Activated CD4-positive, alpha-beta T cell treated with anti-CD3 and anti-CD28 coated beads, Interleukin-10, Interleukin-2, amounts not matched to agents 100 ng/mL and 50 ng/mL, durations not matched to agents 16 hours and 8 hours (primary cell): ENCODE measurements at places on chromosomes 7 and 10.

DNA sequence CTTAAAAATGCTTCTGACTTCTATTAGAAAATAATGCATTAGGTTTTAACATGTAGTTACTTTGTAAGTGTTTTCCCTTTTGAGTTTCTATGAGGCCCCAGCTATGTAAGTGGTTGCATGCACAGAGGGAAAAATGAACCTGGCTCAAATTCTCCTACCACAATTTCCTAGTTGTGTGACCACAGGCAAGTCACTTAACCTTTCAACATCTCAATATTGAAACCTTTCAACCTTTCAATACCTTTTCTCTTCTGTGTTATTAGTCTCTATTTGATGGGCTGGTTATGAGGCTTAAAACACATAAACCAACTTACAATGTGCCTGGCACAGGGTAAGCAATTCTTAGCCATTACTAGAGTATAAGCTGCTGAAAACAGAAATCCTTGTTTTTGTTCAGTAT is 203.0 kb downstream of the KCND2 start:
- no peak for DNase-seq

GRCh38 chr10:22335173-22335933 is 9.9 kb upstream of the SPAG6 start:
- peak; percentile 76 for DNase-seq

DNA sequence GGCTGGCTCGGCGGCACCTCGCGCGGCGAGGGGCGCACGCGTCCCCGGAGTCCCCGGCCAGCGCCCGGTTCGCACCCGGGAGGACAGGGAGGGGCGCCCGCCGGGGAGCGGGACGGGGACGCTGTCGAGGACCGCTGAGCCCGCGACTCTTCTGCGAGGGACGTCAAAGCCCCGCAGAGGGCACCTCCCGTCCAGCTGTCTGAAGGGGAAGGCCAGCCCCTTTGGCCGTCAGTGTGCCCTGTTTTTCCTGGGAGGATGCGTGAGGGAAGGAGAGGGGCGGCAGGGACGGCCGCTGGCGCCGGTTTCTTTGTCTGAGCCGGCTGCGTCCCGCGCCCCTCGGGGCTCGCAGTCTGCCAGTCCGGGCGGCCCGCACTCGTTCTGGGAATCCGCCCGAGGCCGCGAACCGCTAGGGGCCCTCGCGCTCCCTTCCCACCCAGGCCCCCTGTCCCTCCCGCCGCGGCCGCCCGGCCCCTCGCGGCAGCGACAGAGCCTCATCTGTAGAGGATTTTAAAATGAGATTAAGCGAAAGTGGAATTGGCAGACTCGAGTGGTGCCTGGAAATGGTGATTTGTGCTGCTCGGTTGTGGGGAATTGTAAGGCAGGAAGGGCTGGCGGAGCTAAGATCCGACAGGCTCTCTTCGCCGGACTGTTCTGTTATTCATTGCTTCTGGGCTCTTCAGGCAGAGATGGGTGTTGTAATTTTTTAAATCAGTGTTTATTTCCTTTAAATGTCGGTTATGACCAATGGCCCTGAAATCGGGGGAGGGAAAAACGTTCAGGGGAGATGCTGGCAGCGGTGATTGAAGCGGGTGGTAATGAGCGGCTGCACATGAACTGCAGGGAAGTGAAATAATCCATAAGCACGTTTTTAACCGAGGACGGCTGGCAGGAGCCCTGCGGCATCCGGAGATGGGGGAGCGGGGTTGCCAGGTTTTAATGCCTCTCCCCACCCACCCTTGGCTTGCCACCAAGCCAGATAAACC is 618 bp upstream of the RELN start:
- no peak for DNase-seq

- DNase-seq = no peak
Observed at GRCh38 chr10:110733218-110733952, 89.2 kb downstream of the RBM20 start.

GRCh38 chr7:158497627-158498026 is 90.0 kb downstream of the PTPRN2 start:
- no peak for DNase-seq

DNA sequence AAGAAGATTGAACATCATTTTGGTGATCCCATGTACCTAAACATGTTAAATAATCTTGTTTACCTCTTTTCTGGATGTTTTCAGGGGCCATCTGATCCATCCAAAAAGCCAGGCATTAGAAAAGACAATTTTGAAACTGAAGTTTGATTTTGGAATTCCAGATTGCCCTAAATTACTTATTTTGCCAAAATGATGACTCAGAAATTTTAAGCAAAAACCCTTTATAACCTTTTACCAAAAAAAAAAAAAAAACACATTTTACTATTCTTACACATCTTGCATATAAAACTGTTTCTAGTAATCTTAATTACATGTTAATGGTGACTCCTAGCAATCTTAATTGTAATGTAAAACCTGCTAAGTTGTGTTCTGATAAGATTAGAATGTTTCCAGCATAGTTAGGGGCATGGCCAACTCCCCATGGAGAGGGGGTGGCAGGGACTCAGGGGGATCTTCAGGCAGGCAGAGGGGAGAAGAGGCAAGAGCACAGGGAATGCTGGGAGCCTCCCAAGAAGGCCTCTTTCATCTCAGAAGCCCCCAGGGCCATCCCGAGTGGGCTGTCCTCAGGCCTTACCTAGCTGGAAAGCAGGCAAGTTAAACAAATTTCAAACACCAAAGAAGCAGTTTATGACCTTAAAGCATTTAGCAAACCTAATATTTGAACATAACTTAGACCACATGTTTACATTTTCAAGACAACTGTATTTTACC is 25.8 kb upstream of the AKR1C3 start:
- no peak for DNase-seq

- DNase-seq = no peak
Observed at GRCh38 chr7:19376538-19376937, 231.3 kb upstream of the FERD3L start.
